ENCODE measurements at places on chromosomes 12 and 14. TPM values are rescaled to one million over a fixed set of nuclear protein-coding genes. Genes with fewer than 3 reads are reported as not detected.

- no peak for DNase-seq
Observed at GRCh38 chr12:120225200-120225558, 24.3 kb upstream of the RPLP0 start.

DNA sequence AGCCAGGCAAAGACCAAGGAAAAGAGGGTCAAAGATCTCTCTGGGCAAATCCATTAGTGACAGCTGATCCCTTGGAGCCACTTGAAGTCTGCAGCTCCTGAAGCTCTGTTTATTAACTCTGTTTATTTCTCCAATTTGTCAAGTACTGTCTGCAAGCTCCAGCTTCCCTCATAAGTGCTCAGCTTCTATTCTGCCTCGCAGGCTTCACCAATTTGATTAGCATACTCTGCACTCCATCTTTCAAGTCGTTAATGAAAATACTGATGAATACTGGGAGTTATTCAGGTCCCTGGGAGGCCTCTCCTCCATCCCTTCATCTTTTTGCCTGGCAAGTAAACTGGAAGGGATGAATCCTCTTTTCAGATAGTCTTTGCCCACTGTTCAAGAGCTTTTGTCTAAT, 54.3 kb downstream of the TTC9 start:
- no peak for DNase-seq

GRCh38 chr14:40240245-40240859, 808.1 kb upstream of the FBXO33 start:
- no peak for DNase-seq

GRCh38 chr14:34361504-34362011, 100.5 kb downstream of the SPTSSA start:
- DNase-seq, result no peak

GRCh38 chr12:46811185-46811584, 14.6 kb downstream of the SLC38A4 start:
- no peak for DNase-seq

- DNase-seq, result no peak
Observed at GRCh38 chr14:105074601-105075053, 9.4 kb upstream of the GPR132 start.

Gene DAO
- not detected for total RNA-seq

Gene TCL1B
- not detected for total RNA-seq

Gene LUM
- 170 TPM for total RNA-seq

Gene SELPLG
- total RNA-seq, result 15.4 TPM

Gene C12orf54
- total RNA-seq, result not detected

Gene MARCHF9
- total RNA-seq, result 11.3 TPM

Gene ACVRL1
- total RNA-seq, result 85.2 TPM

Gene PPFIBP1
- total RNA-seq, result 76.9 TPM
